ENCODE measurements at places on chromosomes 5 and 9. TPM values are rescaled to one million over a fixed set of nuclear protein-coding genes. Genes with fewer than 3 reads are reported as not detected.

DNA sequence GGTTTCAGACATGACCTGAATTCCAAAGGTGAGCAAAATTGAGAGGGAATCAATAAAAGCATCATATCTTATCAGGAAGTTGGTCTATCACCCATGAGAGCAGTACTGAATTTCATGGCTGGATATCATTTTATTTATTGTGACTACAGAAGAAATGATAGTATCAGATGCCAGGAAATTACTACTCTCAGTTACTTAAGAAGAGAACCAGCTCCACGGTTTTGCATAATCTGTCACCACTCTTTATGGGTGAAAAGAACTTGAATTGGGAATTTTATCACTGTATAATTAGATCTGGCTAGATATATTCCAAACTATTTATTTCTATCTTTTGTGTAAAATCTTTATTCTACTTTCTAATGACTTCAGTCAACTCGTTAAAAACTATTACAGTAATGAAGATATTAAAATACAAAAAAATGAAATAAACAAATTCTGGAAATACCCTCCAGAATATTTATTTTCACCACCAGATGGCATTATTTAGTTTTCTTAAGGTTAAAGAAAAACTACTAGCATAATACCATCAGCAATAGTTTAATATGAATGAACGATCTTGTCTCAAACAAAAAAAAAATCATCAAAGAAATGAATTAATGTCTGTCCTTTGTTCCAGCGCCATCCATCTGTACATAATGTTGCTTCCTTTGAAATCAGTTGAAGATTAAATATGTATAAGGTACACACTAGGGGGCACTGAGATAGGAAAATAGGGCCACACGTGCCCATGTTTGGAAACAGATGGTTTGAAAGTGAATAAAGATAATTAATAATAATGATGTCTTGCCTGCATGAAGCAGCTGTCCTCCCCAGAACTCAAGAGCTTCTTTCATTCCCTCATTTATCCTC is 84.7 kb upstream of the SLCO6A1 start:
- no peak for DNase-seq

DNA sequence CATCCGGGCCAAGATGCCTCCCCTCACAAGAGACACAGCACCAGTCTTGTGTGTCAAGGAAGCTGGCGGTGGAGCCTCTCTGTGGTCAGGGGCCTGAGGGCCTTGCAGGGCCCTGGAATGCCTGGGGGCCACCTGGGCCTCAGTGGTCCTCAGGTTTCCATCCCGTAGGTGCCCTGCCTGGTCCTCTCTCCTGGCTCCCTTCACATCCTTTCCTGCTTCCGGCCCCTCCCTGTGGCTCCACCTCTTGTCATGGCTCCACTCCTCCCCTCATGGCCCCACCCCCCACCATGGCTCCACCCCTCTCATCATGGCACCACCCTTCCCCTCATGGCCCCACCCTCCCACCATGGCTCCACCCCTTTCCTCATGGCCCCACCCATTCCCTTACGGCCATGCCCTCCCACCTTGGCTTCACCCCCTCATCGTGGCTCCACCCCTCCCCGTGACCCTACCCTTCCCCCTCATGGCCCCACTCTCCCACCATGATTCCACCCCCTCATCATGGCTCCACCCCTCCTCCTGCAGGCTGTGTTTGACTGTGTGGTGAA is 175.8 kb downstream of the CACNA1B start:
- no peak for DNase-seq

DNA sequence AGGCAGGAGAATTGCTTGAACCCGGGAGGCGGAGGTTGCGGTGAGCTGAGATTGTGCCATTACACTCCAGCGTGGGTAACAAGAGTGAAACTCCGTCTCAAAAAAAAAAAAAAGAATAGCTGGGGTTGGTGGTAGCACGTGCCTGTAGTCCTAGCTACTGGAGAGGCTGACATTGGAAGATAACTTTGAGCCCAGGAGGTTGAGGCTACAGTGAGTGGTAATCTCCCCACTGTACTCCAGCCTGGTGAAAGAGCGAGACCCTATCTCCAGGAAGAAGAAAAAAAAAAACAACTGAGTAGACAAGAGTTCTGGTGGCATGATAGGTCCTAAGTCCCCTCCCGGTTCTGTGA is 26.3 kb downstream of the GOLGA2 start:
- DNase-seq = no peak

The PTGR1 gene
- total RNA-seq = not detected

The RGP1 gene
- 19.6 TPM for total RNA-seq
